ENCODE measurements at places on chromosomes 16 and 17.

DNA sequence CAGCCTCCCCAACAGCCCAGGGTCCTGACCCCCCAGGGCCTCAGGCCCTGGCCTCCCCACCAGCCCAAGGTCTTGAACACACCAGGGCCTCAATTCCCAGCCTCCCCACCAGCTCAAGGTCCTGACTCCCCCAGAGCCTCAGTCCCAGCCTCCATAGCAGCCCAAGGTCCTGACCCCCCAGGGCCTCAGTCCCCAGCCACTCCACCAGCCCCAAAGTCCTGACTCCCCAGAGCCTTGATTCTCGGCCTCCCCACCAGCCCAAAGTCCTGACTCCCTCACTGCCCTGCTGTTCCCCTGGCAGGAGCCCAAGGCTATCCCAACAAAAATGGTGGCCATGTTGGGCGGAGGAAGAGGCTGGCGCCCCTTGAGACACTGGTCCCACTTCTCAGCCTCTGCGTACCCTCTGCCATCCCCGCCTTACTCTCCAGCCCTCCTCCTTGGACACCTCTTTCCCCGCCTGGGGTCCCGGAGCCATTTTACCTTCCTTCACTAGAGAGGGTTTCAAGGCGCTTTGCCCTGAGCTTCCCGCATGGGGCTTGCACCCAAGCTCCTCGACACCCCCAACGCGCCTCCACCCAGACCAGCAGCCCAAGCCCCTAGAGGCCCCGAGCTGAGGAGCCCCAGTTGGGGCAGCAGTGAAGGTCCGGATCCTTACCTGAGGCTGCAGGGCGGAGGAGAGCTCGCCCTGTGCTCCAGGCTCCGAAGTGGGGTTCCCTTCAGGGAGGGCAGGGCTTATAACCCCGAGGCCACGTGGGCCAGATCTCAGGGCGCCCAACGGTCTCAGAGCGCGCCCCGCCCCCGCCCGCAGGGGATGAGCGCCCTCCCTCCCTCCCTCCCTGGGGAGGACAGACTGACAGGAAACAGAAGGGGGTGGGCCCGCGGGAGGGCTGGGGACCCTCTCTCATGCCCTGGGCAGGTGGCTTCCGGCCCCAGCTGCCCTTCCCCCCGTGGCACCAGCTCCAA lies 3.5 kb upstream of the TSPOAP1 start:
- peak; percentile 73 for DNase-seq

GRCh38 chr17:43720311-43721060 lies 38.1 kb downstream of the SOST start:
- no peak for DNase-seq

DNA sequence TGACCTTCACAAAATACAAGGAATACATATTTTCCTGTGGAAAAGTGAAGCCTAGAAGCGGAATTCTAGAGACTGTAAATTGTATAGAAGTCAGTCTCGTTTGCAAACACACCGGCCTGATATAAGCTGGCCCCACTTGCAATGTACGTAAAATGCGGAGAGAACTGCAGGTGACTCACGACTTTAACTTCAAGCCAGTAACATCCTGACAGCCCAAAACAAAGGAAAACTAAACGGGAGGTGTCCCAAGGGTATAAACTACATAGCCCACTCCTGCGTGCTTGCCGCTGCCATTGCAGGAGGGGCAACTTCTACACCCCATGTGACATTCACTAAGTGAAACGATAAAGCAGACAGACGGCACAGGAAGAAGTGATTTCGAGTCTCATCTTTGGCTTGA lies 101.6 kb downstream of the CYTH1 start:
- DNase-seq, result no peak

DNA sequence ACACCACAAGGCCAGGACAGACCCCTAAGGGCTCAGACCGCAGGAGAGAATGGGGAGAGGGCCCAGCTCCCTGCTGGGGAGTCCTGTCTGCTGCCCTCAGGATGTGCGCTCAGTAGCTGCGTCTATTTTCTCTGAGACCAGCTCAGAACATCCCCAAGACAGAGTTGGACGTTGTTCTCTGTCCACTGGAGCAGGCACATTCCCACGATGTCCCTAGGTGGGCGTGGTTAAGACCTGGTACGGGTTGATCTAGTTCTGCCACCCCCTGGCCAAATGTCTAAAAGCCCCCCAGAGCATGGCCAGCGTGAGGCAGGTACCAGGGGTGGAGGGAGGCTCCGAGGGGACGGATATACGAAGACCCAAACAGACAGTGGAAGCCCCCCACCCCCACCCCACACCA lies 842 bp upstream of the CALB2 start:
- DNase-seq, result no peak

GRCh38 chr16:88455610-88456355 lies 2.7 kb downstream of the ZFPM1 start:
- no peak for DNase-seq

- no peak for DNase-seq
These were observed 36.3 kb downstream of the GAS7 start for GRCh38 chr17:10162096-10162495.

DNA sequence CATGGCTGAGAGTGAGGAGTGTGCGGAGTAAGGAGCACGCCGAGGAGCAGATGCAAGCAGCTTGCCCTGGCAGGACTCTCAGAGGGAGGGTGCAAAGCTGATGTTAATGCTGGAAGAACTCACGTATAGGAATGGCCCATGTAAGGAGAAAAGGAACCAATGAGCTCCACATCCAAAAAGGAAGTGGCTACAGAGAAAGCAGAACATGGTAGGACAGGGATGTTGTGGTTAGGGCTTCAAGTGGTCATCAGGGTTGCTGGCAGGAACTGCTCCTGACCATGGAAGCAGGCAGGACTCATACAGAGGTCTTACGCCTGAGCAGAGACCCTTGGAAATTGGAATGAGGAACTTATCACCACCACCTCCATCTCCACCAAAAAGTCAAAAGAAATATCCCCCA lies 5.2 kb downstream of the MYO1D start:
- no peak for DNase-seq
